ENCODE measurements at places on chromosomes 6 and 20. TPM values are rescaled to one million over a fixed set of nuclear protein-coding genes. Genes with fewer than 3 reads are reported as not detected.
A peak's percentile ranks its signal among the peaks of the same experiment; 100 is the strongest.

DNA sequence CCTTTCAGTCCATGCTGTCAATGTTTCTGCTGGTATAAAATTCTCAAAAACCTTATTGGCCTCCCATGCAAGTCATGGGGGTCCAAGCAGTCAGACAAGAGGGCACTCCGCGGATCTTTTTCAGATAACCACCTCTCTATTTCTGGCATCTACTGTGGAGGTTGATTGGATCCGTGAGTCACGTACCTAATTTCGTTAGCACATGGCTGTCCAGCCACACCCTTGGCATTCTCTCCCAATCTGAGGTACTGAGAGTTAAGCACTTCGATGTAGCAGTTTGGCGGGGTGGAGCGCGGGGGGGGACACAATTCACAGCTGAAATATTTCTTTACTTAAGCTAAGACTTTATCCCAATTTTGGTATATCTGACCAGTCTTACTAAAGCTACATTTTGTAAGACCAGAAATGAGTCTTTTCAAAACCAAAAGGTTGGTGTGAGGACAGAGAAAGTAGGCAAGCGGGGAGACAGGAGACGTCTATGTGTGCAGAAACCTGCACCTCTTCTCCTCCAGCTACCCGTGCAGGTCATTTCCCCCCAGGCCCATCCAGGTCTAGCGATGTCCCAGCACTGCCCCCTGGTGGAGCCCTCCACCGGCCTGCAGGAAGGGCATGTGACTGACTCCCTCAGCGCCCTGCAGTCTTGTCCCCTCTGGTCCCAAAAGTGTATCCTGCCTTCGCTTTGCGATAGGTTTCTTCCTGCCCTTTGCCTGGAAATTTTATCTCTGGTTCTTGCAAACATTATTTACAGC, 113.1 kb downstream of the ADAT2 start:
- DNase-seq = peak; percentile 42

DNA sequence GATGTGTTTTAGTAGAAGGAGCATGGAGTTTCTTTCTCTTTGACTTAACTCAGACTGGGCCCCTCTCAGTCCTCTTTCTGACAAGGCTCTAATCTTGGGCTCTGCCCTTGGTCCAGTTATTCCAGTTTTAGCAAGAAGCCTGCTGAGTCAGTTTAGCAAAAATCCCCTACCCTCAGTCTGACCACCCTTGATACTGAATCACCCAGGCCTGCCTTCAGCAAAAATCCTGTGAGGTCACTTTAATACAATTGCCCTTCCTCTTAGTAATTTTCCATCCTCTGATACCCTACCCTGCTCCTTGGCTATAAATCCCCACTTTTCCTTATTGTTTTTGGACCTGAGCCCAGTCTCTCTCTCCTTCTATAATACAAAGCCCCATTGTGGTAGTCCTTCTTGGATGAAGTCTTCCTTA, 326.7 kb upstream of the NOX3 start:
- no peak for DNase-seq

GRCh38 chr6:168700880-168701279, 259.9 kb downstream of the SMOC2 start:
- no peak for DNase-seq

- no peak for DNase-seq
Measured at GRCh38 chr6:105507811-105508210, 104.9 kb upstream of the PREP start.

- no peak for DNase-seq
Measured at GRCh38 chr20:5327356-5327755, 10.6 kb upstream of the PROKR2 start.

GRCh38 chr6:125791151-125791819, 525 bp downstream of the NCOA7 start:
- no peak for DNase-seq

LHFPL5 gene
- not detected for total RNA-seq
